ENCODE measurements at places on chromosomes 1 and 21.

- no peak for DNase-seq
These were observed 120.9 kb downstream of the PPIAL4G start for GRCh38 chr1:148362216-148362611.

DNA sequence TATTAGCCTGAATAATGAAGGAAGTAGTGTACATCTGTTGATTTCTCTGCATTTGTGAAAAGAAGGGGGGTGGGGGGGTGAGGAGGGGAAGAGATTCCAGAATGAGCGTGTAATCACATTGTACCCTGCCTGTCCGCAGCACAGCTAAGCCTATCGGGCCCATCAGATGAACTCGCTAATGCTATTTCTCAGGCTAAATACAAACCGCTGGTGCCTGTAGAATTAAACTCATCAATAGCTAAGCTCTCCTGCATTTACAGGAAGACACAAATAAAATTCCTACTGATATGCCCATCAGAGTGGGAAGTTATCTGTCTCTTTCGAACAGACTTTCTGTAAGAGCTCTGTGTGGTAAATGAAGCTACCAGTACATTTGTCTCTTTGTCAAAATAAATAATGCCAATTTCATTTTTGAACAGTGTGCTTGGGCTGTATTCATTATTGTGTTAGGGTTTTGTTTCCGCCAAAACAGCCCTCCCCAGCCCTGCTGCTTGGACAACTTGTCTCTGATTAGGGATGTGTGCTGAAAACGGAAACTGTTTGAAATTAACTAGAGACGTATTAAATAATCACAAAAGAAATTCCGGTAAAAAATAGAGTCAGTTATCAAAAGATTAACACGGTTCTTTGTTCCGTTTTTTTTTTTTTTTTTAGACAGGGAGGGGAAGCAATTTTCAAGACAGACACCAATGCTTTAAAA is 305.4 kb downstream of the TTLL7 start:
- no peak for DNase-seq

GRCh38 chr1:206826394-206826793 is 39.0 kb upstream of the IL20 start:
- DNase-seq = no peak

- no peak for DNase-seq
These were observed 83.8 kb downstream of the MRPL37 start for GRCh38 chr1:54283635-54284385.

DNA sequence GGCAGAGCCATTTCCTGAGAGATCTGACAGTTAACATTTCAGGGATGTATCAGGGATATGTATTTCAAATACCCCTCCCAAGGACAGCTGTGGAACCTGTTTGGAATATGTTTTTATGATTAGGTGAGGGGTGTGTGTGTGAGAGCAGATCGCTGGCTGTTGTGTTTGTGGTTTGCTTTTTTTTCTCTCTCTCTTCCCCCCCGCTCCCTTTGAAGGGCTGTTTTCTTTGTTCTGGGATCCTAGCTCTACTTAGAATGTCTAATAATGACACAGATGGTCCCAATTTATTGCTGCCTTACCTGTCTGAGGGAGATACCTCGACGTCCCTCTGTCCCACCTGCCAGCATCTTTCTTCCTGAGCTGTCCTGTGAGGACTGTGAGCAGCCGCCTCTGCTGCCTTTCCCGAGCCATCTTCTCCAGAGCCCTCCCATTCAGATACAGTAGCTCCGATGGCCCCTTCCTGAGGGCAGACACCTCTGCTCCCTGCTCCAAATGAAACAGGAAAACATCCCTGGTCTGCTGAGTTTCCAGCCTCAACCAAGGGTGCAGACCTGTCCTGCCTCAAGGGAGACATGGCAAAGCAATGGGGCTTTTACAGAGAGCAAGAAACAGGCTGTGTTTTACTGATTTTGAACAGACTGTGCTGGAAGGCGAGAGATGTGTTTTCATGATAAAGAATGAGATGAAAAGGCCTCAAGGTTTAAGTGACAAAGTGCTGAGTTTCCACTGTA is 138.0 kb upstream of the TNR start:
- DNase-seq = no peak

DNA sequence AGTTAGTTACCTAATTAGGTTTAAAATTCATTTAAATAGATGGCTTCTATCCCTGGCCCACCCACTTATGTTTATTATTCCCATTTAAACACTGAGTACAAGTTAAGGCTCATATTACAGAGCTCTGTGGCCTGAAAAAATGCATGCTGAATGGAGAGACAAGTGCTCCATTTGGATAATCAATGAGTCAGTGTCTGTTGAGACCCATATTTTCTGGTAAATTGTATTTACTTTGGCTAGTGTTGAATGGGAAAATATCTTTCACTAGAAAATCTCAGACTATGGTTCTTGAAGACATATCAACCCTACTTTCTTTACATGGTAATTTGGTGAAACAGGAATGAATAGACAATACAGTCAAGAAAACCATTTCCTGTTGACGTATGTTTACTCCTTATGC is 356.0 kb downstream of the S1PR1 start:
- DNase-seq = no peak

DNA sequence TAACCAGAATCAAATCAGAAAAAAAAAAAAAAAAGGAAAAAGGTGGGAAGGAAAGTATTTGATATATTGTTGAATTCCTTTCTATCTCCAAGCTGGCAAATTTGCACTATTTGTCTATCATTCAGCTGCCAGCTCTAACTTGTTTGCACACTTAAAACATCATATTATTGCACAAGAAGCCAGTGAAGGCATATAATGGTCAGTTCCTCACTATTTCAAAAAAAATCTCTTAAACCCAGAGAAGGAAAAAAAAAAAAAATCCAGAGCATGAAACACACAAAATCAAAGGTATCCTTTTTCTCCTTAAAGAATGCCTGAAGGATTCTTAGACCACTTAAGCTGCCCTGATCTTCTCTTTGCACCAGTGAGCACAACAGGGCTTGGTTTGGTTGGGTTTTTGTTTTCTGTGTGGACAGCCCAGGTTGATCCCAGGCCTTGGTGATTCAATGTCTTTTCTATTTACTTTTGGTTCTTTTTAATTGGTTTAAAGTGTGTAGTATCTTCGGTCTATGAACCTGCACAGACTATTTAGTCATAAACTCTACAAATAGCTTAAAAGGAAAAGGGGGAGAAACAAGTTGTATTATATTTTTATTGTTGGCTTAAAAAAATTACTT is 40.2 kb downstream of the DUSP10 start:
- DNase-seq = no peak

- no peak for DNase-seq
These were observed 482 bp downstream of the GRIK1 start for GRCh38 chr21:29939104-29939923.

GRCh38 chr1:31980835-31981455 is 32.7 kb upstream of the KHDRBS1 start:
- no peak for DNase-seq

GRCh38 chr1:233998456-233998855 is 94.0 kb downstream of the SLC35F3 start:
- DNase-seq = no peak

GRCh38 chr1:52636721-52637695 is 4.0 kb downstream of the SHISAL2A start:
- peak; percentile 55 for DNase-seq

- no peak for DNase-seq
These were observed 1.5 kb upstream of the ATP1A2 start for GRCh38 chr1:160114085-160114484.

DNA sequence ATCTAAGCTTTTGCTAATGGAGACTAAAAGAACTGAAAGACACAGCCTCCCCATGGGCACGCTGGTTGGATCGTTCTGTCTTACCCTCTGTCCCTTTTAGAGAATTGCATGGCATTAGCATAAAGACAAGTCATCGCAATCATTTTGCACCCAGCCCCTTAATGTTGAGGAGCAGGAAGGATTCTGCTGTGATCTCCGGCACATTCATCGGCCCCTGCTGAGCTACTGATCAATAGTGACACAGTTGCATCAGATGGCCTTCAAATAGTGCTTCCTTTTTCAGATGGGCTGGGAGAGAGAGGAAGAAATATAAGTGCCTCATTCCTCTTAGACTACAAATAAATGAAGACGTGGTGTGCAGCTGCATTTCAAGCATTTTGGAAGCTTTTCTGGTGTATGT is 75.4 kb downstream of the NOS1AP start:
- DNase-seq = no peak

- no peak for DNase-seq
These were observed 94.2 kb upstream of the DMRTA2 start for GRCh38 chr1:50517488-50517887.

GRCh38 chr1:151165281-151165737 is 393 bp downstream of the LYSMD1 start:
- no peak for DNase-seq

- DNase-seq = no peak
These were observed 4.4 kb downstream of the TGFB2 start for GRCh38 chr1:218349348-218350034.

- no peak for DNase-seq
These were observed 82.8 kb downstream of the LRRC53 start for GRCh38 chr1:74429580-74429979.

DNA sequence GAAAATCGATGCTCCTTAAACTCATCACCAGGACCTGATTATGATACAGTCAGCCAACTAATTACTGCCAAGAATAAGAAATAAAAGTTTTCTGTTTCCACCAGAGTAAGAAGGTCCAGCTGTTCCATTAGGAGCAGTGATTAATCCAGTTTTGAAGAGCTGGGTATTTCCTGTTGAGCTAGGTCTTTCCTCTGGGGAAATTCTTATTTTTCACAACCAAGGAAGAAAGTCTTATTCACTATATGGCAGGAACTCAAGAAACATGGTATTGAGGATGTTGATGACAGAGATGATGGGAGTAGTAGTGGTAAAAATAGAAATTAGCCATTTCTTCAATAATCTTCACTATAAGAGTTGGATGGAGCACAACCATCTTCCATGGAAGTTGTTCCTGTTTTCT is 374.6 kb upstream of the RUNX1 start:
- DNase-seq = no peak

DNA sequence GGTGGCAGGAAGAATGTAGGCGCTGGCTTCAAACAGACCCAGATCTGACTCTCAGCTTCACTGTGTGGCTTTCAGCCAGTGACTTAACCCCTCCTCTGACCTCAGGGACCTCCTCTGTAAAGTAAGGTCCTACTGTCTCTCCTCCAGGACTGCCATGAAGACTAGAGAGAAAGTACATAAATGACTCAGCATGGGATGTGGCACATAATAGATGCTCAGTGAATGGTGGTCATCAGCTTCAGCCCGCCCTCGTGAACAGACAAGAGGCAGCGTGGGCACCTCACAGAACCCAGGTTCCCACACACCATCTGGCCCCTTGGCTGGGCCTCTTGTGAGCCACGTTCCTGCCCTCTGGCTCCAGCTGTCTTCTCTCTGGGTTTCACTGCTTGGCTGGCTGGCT is 126.0 kb downstream of the SYF2 start:
- no peak for DNase-seq

DNA sequence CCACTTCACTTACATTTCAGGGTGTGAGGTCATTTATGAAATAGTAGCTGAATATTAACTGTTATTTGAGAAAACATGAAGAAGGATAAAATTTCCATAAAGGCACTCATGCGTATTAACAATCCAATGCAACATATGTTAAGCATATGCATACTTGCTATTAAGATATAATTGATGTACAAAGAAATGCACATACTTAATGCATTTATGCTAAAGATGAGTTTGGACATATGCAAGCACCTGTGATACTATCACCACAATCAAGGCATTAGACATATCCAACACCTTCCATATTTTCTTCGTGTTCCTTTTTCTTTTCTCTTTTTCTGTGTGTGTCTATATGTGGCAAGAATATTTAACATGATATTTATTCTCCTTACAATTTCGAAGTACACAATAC is 464.8 kb upstream of the BRINP3 start:
- no peak for DNase-seq

DNA sequence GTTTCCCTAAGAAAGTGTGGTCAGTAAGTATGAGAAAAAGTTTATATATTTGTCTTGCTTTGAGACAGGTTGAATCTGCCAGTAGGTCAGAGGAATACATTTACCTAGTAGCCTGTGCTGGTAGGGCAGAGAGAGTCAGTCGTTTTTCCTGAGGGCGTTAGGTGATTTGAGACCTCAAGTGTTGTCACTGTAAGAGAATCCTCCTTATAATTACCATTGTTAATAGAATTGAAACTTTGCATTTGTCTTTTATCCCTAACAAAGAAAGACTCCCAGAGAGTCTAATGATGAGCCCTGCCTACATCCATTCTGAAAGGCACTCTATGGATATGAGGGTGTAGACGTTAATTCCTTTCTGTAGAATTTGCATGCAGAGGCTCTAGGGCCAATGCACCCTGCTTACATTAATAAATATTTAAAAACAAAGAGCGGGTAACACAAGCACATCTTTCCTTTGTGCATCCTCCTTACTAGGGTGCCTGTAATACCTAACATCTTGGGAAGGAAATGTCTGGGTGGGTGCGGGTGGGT is 16.4 kb downstream of the PBX1 start:
- DNase-seq = no peak

DNA sequence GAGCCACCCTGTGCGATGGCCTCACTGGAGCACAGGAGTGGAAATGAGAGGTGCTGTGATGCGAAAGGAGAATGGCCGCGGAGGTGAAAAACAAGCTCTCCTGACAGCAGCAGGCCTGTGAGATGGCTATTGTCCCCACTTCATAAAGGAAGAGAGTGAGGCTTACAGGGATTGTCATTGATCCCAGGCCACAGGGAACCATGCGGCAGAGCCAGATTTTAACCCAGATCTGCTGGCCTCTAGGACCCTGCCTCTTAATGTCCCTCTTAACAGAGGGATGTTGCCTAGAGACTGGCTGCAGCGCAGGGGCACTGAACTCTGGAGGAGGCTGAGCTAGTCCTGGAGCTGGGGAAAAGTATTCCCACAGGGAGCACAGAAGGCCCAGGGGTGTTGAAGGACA is 3.1 kb upstream of the SYTL1 start:
- no peak for DNase-seq

- DNase-seq = no peak
These were observed 56.7 kb upstream of the USP1 start for GRCh38 chr1:62380181-62380580.

- DNase-seq = no peak
These were observed 867 bp downstream of the SLC1A7 start for GRCh38 chr1:53141487-53142055.

DNA sequence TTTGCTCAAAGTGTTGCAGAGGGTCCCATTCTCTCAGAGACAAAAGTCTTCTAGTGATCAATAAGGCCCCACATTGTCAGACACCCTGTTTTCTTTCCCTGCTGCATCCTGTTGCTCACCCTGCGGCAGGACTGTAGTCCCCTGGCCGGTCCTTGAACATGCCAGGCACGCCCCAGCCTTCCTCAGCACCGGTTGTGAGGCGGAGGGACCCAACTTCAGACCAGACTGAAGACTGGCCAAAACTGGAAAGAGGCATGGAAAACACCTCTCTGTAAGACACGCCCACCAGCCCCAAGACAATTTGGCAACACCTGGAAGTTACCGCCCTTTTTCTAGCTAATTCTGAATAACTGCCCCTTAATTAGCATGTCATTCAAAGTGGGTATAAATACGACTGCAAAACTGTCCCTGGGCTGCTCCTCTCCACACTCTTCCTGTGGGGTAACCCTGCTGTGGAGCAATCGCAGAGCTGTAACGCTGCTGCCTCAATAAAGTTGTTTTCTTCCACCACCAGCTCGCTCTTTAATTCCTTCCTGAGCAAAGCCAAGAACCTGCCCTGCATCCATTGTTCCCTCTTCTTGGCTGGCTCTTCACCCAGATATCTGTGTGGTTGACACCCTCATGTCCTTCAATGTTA is 23.8 kb downstream of the PLA2G2A start:
- no peak for DNase-seq

- DNase-seq = no peak
These were observed 27.1 kb upstream of the KCTD3 start for GRCh38 chr1:215539803-215540570.

Measured in stimulated activated CD8-positive, alpha-beta memory T cell treated with anti-CD3 and anti-CD28 coated beads, Interleukin-4, amount 100 ng/mL, for 4 hours (primary cell).